ENCODE measurements at places on chromosomes 7 and 10.

GRCh38 chr10:45809837-45810236, 37.5 kb downstream of the AGAP4 start:
- DNase-seq, result no peak

DNA sequence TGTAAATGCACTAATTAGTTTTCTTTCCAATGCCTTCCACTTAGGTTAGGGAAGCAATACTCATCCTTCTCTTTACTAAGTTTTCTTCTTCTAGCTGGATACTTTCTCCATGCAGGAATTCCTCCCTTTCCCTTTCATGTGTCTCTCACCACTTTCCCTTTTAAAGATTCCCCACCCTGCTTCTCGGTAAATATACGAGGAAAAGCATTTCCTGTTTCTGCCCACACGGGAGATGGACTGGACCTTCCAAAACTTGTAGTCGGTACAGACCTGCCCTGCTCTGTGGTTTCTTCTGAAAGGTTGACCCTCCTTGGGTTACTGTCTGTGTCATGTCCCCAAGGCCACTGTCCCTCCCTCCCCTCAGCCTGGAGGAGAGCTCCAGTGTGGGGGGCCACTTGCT, 58.9 kb upstream of the LYZL2 start:
- no peak for DNase-seq

DNA sequence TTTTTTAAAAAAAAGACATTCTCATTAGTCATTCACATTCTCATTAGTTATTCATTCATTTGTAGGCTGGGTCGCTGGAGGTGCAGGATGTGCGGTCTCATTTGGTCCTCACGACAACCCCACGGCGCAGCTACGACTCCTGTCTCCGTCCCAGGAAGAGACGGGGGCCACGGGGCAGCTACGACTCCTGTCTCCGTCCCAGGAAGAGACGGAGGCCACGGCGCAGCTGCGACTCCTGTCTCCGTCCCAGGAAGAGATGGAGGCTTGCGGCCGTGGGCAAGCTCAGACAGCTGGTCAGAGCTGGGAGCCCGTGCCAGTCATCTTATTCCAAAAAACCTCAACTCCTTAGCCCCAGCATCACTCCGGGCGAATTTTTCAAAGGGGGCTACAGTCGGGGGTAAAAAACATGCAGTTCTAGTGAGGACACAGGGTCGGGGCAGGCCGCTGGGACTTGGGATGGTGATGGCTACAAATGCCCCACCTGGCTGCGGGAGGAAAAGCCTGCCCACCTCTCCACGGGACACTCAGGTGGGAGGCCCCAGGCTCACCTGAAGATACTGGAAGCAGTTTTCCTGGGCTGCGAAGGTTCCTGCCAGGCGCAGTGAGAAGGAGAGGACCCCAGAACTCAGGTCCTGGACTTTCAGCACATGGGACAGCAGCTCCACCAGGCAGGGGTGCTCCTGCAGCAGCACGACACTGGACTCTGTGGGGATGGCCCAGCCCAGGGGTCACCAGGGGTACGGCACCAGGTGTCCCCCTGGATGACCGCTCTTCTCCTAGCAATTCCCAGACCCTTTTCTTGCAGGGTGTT, 8.3 kb downstream of the BRAT1 start:
- DNase-seq, result no peak

DNA sequence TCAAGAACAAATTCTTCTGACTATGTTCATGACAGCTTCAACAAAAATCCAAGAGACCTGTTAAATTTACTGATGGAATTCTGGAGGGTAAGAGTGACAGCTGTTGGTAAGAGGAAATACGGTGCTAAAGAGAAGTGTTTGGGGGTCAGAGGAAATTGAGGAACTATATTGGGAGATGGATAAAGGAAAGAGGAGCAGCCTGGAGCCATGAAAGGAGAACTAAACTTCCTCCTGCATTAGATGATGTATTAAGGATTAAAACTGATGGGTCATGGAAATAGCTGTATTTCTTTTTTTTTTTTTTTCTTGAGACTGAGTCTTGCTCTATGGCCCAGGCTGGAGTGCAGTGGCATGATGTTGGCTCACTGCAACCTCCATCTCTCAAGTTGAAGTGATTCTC, 95.3 kb downstream of the HERPUD2 start:
- no peak for DNase-seq

DNA sequence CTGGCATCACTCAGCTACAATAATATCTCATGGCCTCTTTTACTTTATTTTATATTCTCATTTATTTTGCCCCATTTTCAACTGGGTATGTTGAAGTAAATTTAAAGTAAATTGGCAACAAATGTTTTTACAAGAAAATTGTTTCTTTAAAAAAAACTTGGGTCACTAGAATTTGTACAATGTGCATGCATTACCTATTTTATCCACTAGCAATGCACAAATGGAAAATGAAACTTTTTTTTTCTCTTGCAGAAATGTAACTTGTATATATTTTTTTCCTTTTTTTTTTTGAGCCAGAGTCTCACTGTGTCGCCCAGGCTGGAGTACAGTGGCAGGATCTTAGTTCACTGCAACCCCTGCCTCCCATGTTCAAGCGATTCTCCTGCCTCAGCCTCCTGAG, 10.3 kb upstream of the H2AZ2 start:
- no peak for DNase-seq

DNA sequence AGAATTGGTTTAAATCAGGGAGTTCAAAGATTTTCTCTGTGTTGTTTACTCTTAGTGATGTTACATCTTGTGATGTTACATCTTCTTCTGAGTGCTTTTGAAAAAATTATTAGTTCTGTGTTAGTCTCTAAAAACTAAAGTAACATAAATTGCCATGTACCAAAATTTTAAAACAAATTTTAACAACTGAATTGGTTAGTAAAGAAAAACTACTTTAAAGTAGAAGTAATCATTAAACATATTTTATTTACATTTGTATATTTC, 5.2 kb upstream of the IGF2BP3 start:
- DNase-seq, result no peak

DNA sequence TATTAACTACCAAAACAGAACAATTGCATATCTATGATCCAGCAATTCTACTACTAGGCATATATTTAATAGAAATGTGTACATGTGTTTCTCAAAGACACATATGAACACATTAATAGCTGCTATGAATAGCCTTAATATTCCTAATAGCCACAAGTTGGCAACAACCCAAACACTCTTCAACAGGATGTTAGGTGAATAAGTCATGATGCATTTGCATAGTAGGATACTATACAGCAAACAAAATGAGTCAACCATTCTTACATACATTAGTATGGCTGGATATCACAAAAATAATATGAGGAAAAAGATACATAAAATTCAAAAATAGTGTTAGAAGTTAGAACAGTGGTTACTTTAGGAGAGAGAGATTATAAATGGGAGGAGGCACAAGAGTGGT, 26.8 kb upstream of the ZNF746 start:
- DNase-seq, result no peak

- DNase-seq, result no peak
Observed at GRCh38 chr7:584122-584465, 64.4 kb upstream of the PDGFA start.

- DNase-seq, result no peak
Observed at GRCh38 chr10:112124866-112125265, 58.7 kb downstream of the GPAM start.

- DNase-seq, result no peak
Observed at GRCh38 chr7:36303202-36304098, 86.2 kb upstream of the ANLN start.

DNA sequence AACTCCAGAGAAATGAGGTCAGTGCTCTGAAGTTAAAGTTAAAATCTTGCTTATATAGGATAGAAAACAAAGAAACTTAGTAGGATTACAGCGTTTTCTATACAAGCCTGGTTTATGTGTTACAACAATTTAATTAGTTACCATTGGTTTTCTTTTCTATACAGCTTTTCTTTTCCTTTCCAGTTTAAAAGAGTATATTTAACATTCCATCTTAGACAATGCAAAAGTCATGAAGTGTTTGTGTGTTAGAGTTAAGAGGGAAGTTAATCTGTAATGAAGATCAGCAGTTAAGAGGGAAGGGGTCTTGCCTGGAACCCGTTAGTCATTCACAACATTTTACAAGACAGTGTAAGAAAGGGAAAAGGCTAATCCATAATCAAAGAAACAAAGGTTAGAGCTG, 338.3 kb downstream of the OTUD1 start:
- DNase-seq, result no peak

DNA sequence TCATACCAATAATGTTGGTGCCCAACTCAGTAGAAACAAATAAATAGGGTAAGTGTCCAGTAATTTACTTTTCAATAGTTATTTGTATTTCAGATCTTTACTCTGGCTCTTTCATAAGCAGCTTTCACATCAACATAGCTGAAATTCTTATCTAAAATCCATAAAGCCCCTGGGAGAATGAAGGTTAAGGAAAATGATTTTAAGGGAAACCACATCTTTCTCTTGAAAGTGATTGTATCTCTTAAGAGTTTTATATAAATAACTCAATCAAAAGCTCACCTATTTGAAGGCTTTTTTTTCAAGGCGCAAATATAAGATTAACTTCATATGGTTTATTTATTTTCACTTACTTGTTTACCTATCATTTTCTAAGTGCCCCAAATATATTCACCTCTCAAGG, 324.4 kb downstream of the HGF start:
- no peak for DNase-seq

DNA sequence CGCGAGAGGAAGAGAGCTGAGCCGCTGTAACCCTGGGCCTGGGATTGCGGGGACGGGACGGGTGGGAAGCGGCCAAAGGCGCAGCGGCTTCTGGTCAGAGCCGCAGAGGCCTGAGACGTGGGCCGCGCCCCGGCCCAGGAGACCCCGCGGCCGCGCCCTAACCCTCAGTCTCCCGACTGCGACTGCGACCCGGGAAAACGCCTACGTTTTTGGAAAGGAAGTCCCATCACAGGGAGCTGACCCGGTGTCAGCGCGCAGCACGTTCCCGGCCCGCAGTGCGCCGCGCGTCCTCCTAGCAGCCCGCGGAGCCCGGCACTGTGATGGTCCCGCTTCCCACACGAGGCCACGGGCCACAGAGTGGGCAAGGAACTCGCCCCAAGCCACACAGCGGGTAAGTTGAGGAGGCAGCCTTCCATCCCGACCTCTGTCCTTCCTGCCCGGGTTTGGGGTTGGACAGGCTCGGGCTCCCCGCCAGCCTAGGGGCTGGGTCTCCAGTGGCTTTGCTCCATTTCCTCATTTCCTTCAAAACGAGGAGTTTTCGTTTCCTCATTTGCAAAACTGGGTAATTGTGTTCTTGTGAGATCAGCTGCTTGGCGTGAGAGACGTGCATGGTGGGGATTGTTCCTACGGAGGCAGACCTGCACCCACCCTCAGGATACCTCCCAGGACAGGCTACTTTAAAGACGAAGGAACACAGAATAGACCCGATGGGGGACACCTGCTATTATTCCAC, 1.2 kb downstream of the GPNMB start:
- no peak for DNase-seq

DNA sequence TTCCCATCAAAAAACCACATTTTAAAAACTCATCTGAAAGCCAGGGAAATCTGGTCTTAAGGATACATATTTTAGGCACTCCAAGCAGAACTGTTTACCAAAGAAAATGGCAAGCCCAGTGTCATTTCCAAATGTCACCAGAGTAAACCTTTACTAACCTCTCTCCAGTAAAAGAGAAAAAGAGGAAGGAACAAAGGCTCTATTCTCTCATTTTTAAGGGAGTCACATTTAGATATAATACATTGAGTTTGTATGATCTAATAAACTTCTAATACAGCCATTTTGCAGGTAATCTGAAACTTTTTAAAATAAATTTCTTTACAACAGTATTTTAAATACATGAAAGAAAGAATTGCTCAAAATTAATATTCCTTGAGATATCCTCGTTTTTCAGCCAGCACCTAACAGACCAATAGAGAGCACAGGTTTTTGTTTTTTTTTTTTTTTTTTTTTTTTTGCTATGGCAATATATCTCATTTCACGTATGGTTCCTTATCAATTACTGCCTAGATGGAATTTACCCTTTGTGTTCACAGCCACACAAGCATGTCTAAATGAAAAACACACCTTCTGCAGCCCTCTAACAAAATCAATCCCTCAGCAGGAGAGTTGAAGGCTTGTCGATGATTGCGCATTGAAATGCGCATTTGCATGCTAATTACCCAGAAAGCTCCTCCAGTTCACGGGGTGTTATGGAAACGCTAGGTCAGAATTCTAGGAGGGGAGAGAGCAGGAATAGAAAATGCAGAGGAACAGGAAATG, 39.8 kb upstream of the MSRB2 start:
- DNase-seq, result no peak

DNA sequence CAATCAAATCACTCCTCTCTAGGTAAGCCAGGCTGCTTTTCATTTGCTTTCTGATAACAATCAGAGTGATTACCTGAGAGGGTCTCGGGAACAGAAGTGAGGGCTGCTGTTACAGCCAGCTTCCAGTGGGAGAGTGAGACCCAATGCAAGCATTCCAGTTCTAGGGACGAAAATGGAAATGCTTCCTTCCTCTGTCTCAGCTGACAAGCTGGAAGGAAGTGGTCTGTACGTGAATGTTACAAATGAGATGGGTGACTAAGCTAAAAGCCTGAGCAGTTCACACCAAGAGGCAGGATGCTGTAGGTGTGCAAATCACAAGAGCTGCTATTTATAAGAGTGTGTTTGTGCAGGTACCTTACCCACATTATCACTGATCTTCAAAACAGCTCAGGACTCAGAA, 772.4 kb downstream of the GRID1 start:
- DNase-seq, result no peak

DNA sequence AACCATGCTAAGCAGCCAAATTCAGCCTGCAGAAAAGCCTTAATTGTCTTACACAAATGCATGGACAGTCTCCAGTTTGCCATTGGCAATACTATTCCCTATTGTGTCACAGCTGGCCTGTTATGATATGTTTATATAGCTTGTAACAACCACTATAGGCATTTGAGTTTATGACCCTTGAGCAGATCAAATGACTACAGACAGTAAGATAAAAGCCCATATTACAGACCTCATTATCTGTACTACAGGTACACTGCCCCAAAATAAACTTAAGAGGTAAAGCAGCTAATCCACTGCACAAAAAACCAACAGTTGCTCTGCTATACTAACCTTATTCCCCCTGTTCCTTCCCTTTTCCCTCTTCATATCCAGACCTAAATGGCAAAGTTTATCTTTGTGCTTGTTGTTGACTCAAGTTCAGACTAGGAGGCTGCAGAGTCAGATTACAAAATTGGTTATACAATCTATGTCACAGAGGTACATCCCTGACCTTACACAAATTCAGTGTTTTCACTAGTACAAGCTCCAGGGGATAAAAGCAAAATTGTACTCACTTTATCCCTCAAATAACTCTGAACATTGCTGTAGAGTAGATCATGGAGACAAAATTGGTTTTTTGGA, 218.4 kb downstream of the GRM8 start:
- DNase-seq, result no peak

GRCh38 chr10:91350651-91351081, 59.5 kb upstream of the HECTD2 start:
- DNase-seq, result no peak

GRCh38 chr10:102020938-102021337, 35.0 kb downstream of the ARMH3 start:
- no peak for DNase-seq

- DNase-seq, result peak; percentile 43
Observed at GRCh38 chr10:72694476-72695369, 2.8 kb downstream of the MCU start.

GRCh38 chr10:32481606-32482005, 35.7 kb downstream of the CCDC7 start:
- no peak for DNase-seq

GRCh38 chr7:105261689-105262088, 127.0 kb downstream of the SRPK2 start:
- no peak for DNase-seq

- no peak for DNase-seq
Observed at GRCh38 chr7:80611779-80612178, 26.7 kb upstream of the CD36 start.

GRCh38 chr7:1802899-1803298, 132.8 kb downstream of the ELFN1 start:
- no peak for DNase-seq

- no peak for DNase-seq
Observed at GRCh38 chr7:128124786-128125185, 93.5 kb upstream of the LRRC4 start.

Data from CMK (cell line).